ENCODE measurements at places on chromosomes 3 and 15.

- DNase-seq: no peak
These were observed 290.2 kb upstream of the KCNMB2 start for GRCh38 chr3:178246004-178246403.

- no peak for DNase-seq
These were observed 217.2 kb upstream of the NANOGP8 start for GRCh38 chr15:35302334-35302733.

GRCh38 chr3:132563420-132564069, 33.5 kb upstream of the ACKR4 start:
- no peak for DNase-seq

- no peak for DNase-seq
These were observed 37.9 kb downstream of the PPCDC start for GRCh38 chr15:75061272-75061671.

GRCh38 chr15:100671858-100672543, 69.6 kb downstream of the ASB7 start:
- no peak for DNase-seq

- no peak for DNase-seq
These were observed 7.7 kb upstream of the GNAT1 start for GRCh38 chr3:50183755-50184154.

GRCh38 chr3:127147291-127147885, 45.5 kb upstream of the PRR23E start:
- no peak for DNase-seq

DNA sequence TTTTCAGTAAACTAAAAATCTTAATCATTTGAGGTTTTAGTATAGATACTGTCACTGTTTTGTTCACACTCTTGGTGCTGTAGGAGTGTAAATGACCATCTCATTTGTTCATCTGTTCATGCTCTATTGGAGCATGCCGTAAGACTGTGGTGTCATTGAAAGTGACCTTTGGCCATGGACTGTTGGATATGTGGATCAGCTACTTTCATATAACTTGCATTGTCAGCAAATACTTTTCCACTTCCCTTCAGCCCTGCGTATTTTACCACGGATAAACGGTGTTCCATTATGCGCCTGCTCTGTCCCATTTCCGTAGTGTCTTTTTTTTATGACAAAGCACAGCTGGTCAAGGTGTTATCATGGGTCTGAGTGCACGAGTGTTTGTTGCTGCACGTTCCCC, 32.6 kb upstream of the SENP5 start:
- DNase-seq: no peak

- no peak for DNase-seq
These were observed 716.5 kb upstream of the CFAP20DC start for GRCh38 chr3:59766200-59766872.

DNA sequence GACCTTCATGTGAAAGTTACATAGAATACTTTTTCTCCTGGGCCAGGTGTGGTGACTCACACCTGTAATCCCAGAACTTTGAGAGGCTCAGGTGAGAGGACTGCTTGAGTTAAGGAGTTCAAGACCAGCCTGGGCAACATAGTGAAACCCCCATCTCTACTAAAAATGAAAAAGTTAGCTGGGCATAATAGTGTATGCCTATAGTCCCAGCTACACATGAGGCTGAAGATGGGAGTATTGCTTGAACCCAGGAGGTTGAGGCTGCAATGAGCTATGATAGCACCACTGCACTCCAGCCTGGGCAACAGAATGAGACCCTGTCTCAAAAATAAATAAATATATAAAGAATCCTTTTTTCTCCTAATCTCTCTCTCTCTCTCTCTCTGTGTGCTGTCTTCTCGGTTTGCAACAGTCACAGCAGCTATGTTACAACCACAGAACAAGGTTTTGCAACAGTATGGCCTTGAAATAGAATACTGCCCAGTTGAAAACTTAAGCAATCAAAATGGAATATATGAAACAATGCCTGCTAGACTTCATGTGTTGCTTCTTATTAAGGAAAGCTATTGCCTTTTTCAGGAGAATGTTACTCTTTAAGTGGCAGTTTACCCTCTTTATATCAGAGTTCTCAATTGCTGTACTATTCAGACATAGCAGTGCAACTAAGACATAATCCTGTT, 12.3 kb upstream of the DENND4A start:
- DNase-seq: no peak

- no peak for DNase-seq
These were observed 5.1 kb downstream of the PLSCR1 start for GRCh38 chr3:146539315-146539714.

DNA sequence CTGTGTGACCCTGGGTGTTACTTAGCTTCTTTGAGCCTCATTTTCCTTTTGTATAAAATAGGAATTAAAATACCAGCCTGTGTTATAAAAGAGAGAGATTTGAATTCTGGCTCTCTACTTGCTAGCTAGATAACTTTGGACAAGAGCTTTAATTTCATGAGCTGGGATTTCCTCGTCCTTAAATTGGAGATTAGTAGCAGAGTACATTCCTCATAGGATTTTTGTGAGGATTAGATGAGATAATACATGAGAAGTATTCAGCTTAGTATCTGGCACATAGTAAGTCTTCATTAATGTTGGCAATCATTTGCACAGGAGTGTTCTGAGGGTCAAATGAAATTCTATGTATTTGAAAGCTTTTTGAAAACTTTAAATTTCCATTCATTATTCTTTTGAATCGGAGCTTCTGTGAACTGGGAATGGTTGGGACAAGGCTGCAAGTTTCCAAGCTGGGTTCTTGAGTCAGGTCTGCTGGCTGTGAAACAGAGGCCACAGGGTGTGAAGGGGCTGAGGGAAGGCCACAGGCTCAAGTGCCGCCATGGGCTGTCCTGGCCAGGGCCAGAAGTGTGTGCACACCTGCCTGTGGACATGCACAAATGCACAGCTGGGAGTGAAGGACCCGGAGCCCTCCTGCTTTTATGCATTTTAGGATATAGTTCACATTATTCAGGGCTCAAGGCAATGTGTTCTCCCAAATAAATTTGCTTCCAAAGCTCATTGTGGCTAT, 17.2 kb downstream of the ALPK3 start:
- DNase-seq: no peak

GRCh38 chr15:69357773-69358771, 56.1 kb upstream of the KIF23 start:
- DNase-seq: no peak

GRCh38 chr3:15113471-15113870, 14.5 kb upstream of the RBSN start:
- no peak for DNase-seq

DNA sequence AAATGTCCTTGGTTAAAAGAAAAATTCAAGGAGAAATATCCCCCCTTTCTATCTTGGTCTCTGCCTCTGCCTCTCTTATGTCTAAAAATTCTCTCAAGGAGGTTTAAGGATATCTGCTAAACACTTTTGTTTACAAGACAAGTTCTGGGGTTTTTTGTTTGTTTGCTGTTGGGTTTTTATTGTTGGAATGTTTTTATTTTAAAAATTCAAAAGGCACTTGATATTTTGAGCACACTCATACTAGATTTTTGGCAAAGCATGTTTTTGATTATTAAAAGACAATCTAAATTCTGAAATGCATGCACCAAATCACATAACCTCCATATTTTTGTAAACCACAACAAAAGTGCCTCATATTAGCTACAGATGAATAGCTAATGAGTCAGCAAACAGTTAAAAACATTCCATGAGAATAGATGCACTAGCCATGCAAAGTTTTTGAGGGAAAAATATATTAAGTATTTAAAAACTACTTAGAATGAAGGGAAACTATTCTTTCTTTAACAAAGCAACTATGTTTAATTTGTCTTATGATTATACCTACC, 84.6 kb downstream of the ZBTB20 start:
- DNase-seq: no peak

GRCh38 chr15:100919481-100920405, 586 bp downstream of the LRRK1 start:
- no peak for DNase-seq

DNA sequence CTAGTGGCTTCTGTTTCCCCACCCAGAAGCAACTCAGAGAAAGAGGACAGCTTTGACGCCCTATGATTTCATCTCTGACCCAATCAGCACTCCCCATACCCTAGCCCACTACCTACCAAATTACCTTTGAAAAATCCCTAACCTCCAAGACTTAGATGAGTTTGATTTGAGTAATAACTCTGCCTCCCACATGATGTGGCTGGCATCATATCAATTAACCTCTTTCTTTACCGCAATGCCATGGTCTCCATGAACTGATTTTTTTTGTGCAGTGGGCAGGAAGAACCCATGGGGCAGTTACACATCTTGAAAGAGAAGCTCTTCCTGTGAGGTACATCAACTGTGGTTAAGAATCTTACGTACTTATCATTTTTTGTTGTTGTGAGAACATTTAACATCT, 25.5 kb upstream of the APOD start:
- no peak for DNase-seq

- no peak for DNase-seq
These were observed 163.5 kb downstream of the GOLGA6L4 start for GRCh38 chr15:84398763-84399701.

GRCh38 chr15:90037961-90038631, 37.0 kb downstream of the ZNF710 start:
- DNase-seq: no peak

DNA sequence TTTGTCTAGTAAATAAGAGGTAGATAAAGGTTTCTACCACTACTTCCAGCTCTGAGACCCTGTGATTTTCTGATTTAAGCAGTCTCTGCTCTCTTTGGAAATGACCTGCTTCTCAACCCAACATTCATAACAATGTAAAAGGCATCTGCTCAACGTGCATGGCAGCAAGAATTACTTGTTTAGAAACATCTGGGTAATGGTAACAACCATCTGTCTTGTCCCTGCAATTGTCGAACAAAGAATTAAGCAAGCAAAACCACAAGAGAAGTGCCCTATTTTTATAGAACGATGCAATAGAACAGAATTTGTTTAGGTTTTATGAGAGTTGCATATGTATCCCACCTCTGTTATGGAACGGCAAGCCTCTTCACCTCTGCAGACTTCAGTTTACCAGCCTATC, 7.1 kb upstream of the FSIP1 start:
- DNase-seq: no peak

DNA sequence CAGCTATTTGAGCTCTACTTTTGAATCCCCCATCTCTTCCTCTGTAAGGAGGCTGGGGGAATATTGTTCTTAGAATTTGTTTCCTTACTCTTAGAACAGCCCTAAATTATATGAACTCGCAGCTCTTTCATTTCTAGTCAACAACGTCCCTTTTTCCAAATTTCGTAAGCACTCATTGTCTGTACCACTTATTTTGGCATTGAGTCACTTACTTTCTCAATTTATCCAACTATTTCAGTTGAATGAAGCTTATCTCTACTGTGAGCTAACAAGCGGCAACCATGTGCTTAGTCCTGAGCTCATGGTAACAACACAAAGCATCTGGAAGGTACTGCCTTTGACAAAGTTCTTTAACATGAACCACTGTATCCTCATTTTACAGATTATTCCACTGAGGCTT, 191.1 kb downstream of the GREM1 start:
- no peak for DNase-seq

DNA sequence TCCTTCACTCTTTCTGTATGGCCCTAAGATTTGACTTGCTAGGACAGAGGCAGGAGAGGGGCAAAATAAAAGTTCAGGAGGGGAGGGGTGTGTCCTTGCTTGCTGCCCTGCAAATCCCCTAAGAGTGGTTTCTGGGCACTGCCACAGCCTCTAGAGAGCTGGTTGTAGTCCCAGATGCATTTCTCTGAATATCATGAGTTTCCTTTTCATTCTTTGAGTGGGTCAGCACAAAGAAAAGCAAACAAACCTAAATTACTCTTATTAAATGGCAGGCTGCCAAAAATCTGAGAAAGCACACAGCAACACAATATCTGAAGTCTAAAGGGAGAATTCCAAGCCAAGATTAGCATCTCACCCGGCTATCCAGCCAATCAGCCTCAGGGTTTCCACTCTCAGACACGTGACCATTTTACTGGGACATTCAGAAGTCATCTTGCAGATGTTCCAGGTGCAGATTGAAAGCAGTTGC, 919.3 kb downstream of the TUSC7 start:
- no peak for DNase-seq

- DNase-seq: no peak
These were observed 20.7 kb downstream of the CEP19 start for GRCh38 chr3:196691386-196691785.

DNA sequence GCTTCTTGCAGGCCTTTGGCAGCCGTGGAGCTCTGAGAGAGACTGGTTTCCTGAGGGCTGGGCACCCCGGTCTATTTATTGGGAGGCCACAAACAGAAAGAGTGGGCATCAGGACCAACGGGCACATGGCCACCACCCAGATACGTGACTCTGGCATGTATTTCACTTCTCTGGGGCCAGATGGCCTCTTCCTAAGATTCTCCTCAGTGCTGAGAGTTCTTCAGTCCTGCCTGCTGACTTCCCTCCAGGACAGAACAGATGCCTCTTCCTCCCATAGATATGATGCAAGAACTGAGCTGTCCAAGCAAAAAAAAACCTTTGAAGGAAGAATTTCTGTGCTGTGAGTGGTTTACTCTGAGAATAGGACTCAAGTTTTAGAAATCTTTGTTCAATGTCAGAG, 107.7 kb downstream of the IGF2BP2 start:
- no peak for DNase-seq

DNA sequence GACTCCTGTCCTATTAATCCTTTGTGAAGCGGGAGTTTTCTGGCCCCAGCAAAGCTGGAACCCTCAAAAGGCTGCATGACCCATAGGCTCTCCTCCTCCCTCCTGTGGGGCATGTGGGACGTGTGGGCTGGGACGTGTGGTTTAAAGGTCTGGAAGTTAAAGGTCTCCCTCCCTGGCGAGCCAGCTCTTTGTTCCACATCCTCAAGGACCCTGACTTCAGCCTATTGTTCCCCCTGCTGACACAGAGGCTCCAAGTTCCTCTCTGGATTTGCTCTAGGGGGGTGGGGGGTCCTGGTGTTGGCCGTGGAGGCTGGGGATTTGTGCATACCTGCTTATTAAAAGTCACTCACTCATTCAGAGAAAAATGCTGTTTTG, 44.2 kb downstream of the SMAD6 start:
- no peak for DNase-seq

GRCh38 chr3:161430307-161430706, 59.0 kb upstream of the SPTSSB start:
- DNase-seq: no peak

DNA sequence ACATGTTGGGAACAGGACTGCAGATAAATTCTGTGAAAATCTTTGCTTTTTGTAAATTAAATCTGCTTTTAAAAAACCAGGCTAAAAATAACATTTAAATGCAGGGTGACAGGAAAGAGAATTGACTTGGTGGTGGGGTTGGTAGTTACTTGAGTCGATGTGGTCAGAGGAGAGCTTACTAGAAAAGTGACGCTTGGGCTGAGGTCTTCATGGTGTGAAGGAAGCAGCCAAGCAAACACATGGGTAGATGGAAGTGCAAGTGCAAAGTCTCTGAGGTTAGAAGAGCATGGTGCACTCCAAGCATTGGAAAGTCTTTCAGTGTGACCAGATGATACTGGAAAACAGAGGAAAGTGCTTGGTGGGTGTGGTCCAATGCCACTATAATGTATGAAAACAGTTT, 86.4 kb upstream of the THBS1 start:
- DNase-seq: no peak

DNA sequence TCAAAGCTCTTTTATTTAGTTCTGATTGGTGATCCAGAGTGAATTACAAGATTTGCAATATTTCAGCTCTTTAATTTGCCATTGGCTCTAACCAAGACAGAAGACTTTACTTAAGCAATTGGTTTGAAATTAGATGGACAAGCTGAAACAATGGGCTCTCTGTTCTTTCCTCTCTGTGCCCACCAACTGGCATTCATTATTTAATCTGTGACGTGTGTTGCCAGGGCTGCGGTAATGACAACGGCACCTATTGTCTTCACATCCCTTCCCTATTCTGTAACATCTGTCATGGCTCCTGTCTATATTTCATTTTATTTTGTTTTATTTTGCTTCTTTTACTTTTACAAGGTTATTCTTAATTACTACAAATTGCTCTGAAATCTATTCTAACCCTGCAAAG, 33.9 kb downstream of the PLD1 start:
- no peak for DNase-seq
